ENCODE measurements at places on chromosomes 11 and 22.

DNA sequence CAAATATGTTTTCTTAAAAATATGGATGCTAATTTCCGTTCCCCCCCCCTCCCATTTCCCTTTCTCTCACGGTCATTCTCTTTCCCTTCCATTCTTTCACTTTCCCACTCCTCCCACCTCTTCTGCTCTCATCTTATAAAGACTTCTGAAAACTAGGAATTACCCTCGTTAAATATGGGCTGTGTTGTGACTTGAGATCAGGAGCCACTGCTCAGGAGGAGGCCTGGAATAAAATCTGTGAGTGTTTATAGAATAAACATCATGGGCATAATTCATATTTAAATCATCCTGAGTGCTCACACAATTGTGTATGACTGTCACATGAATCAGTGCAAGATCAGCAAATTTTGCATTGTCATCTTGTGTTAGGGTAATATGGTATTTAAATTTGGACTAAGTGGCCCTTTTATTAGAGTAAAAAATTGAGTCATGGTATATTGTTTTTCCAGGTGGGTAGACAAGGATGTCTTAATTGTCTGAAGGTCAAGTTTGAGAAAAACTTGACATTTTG is 208.0 kb downstream of the DDX10 start:
- DNase-seq = no peak

- DNase-seq = no peak
These were observed 367.8 kb upstream of the ANO5 start for GRCh38 chr11:21825127-21825526.

DNA sequence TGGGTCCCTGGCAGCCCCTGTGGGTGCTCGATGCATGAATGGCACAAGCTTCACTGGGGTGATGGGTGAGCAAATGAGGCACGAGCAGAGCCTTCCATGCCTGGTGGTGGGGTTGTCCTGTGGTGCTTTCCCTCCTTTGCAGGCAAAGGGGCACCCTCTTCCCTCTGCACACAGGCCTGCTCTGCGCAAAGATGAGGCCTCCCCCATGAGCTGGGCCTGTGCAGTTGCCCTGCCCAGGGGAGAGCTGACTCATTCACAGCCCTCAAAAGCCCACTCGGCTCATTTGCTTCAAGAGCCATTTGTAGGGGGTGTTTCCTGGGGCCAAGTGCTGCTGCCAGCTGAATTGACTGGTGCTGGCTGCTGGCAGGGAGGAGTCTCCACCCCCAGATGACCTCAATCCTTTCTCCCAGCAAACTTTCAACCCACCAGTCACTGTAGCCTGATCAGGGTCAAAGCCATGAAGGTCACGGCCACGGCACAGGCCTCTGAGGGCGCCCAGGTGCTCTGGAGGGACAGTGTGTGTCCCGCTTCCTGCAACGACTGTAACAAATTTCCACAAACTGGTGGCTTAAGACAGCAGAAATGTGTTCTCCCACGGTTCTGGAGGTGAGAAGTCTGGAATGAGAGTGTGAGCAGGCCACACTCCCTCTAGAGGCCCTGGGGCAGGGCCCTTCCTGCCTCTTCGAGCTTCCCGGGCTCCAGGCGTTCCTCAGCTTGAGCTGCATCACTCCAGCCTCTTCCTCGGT is 48.8 kb upstream of the ANO1 start:
- no peak for DNase-seq

DNA sequence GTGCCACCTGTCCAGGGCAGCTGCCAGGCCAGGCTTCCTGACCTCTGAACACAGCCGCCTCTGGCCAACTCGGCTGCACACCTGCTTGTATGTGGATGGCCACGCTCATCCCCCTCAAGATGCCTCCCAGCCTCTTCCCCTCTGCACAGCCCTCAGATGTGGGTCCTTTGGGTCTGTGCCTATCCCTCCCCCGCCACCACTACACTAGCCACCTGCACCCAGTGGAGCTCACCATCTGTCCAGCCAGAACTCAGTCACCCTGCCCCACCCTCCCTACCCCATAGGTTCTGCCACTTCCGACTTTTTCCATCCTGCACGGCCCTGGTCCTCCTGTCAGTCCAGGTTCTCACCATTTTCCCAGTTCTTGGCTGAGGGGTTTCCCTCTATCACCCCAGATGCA is 44.6 kb downstream of the PHF21B start:
- no peak for DNase-seq

DNA sequence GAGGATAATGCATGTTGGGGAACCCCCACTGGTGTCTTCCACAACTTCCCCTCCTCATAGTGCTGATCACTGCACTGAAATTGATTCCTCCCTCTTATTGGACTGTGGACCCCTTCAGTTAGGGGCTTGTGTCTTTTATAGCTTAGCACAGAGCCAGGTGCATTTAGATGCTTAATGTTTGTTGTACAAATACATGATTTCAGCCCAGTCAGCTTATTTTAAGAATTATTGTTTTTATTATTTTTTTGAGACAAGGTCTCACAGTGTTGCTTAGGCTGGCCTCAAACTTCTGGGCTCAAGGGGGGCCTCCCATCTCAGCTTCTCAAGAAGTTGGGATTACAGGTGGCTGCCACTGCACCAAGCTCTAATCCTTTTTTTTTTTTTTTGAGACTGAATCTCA is 8.2 kb downstream of the THY1 start:
- DNase-seq = no peak

DNA sequence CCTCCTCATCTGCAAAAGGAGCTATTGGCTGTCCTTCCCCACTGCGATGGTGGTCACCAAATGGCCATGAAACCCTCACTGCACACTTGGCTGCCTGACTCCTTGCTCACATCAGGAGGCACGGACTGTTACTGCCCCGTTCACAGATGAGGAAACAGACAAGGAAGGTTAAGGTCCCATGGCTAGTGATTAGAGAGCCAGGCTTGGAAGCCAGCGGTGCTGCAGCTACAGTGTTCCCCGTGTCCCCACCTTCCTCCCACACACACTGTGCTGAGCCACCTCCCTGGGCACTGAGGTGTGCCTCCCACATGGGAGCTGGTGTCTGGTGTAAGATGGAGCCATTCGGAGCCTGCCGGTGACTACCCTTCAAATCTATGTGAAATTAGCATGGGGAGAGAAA is 2.6 kb downstream of the ARHGAP8 start:
- no peak for DNase-seq

DNA sequence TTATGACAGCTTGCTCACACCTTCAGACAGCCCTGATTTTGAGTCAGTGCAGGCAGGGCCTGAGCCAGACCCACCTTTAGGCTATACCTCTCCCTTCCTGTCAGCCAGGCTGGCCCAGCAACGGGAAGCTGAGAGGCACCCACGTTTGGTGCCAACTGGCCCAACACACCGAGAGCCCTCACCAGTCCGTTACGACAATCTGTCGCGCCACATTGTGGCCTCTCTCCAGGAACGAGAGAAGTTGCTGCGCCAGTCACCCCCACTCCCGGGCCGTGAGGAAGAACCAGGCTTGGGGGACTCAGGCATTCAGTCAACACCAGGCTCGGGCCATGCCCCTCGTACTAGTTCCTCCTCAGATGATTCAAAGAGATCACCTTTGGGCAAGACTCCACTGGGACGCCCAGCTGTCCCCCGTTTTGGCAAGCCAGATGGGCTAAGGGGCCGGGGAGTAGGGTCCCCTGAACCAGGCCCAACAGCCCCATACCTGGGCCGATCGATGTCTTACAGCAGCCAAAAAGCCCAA is 13.1 kb downstream of the MED19 start:
- no peak for DNase-seq

DNA sequence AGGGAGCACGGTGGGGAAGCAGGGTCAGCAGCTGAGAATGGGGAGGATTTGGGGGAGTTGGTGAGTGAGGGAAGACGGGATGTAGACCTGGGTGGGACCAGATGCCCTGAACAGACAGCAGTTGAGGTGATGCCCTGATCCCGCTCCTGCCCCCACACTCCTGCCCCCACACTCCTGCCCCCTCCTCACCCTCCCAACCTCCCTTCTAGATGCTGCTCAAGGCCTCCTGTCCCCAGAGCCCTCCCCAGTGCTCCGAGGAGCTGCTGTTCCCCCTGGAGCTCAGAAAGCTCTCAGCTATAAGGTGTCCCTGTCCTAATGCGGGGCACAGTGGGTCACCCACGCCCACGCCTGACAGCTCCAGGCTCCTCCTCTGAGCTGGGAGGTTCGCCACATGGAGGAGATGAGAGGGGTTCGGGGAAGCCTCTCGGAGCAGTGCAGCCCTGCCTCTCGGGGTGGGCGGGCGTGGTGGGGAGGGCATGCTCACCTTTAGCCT is 25.1 kb upstream of the TTLL12 start:
- no peak for DNase-seq

- DNase-seq = peak; percentile 78
These were observed at the start of gene TMEM184B for GRCh38 chr22:38272373-38273134. TSS of gene TMEM184B (minus strand) at chr22:38273010. CDS start at chr22:38247961, 25,049 bp downstream.

DNA sequence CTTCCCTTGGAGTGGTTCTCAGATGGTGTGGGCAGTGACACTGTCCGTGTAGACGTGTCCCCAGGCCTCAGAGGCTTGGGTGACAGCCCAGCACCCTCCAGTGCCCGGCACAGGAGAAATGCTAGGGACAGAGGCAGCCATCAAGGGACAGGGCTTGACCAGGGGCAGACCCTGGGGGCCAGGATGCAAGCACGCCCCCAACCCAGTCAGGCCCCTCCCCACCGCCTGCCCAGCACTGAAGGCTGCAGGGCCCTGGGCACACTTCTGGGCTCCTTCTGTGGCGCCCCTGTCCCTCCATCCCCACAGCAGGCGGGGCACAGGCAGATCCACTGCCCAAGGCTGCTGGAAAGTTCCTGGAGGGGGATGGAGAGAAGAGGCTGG is 11.1 kb downstream of the IGF2 start:
- DNase-seq = no peak

- peak; percentile 72 for DNase-seq
These were observed 49.5 kb downstream of the ABTB2 start for GRCh38 chr11:34308049-34308912.

DNA sequence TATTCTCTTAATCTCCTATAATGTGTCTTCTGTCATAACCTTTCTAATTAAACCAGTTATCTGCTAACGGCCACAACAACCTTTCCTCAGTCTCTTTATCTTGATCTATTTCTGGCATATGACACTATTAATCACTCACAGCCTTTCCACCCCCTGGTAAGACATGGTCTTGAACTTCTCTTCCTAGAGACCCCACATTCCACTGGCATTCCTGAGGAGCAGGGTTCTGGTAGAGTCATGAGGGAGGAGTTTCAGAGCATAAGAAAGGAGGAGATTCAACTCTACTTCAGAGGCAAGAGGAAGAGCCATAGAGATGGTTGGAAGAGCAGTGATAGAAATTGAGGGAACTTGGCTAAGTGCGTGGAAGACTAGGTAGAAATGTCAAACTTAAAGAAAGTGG is 325.6 kb downstream of the BLID start:
- DNase-seq = no peak

- DNase-seq = no peak
These were observed 17.3 kb downstream of the GALNT18 start for GRCh38 chr11:11604370-11604990.

GRCh38 chr11:95920460-95921105 is 3.3 kb downstream of the MTMR2 start:
- DNase-seq = peak; percentile 68

DNA sequence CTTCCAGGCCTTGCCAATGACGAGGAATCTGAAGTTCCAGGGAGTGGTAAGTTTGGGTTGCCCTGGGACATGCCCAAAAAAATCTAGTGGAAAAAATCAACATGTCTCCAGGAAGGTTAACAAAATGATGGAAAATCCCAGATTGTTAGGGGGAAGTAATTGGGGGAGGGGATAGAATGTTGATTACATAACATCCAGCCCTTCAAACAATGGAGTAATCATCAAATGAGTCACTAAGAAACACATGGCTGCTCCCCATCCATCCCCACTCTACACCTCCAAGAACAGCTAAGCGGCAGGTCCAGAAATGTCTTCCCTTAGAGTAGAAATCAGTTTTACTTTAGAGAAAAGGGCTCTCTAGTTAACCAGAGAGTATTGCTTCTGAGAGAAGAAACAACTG is 94.9 kb downstream of the ETS1 start:
- DNase-seq = peak; percentile 25

DNA sequence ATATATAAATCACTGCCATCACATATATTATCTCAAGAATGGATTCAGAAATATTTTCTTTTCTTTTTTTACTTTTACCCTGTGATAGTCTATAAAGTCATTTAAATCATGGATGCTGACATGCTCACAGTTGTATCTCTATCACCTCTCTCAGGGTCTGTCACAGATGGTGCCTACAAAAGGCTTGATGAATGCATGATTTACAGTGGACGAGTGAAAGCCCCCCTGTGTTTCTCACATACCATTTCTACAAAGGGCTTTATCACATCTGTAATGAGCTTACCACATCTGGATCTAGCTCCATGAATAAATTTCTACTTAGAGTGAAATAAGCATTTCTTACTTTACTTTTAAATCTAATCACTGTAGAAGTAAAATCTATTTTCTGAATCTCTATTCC is 121.4 kb upstream of the CARD18 start:
- DNase-seq = no peak

- no peak for DNase-seq
These were observed 662.2 kb upstream of the CNTN5 start for GRCh38 chr11:98358551-98358950.

DNA sequence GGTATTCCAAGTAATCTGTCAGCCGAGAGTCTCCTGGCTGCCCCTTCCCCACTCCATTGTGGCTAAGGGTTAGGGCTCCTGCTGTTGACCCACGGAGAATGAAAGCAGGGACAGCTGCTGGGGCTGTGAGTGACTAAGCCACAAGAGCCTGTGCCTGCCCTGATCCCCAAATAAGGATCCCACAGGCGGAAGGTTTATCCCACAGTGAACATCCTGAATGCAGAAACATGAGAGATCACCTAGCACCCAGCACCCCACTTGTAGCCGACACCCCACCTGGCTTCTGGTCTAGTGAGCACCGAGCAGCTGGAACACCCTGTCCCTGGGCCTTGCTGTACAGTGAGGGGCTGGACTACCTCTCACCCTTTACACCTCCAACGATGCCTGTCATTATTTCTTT is 117.7 kb upstream of the LMO1 start:
- no peak for DNase-seq

DNA sequence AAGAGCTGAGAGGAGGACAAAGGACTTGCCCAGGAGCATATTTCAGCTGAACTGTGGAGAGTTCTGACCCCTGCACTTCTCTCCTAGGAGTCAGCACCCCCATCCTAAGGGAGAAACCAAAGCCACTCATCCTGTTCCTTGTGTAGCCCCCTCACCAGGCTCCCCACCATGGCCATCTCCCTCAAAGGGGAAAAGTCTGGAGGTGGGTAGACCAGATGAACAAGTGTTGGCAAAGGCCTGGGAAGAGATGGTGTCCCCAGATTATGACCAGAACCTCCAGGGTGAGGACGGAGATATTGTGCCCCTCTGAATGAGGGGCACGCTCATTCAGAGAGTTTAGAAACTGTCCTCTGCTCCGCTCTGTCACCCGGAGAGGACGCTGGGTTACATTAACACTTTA is 880.0 kb downstream of the BRD1 start:
- no peak for DNase-seq

GRCh38 chr22:22194931-22195264 is 49.7 kb upstream of the VPREB1 start:
- no peak for DNase-seq

GRCh38 chr11:26974069-26974783 is 19.7 kb upstream of the FIBIN start:
- DNase-seq = no peak

- peak; percentile 7 for DNase-seq
These were observed 34.7 kb downstream of the USP47 start for GRCh38 chr11:11876458-11876857.

GRCh38 chr11:95948637-95949036 is 24.7 kb upstream of the MTMR2 start:
- DNase-seq = no peak

- DNase-seq = peak; percentile 48
These were observed 14.0 kb downstream of the PSMD13 start for GRCh38 chr11:250740-251299.

Measured in inflammatory macrophage treated with lipopolysaccharide for 4 hours (primary cell).